ENCODE measurements at places on chromosomes 12 and 14.

GRCh38 chr12:124321040-124321481 lies 26.2 kb downstream of the RFLNA start:
- DNase-seq, result peak; percentile 26

DNA sequence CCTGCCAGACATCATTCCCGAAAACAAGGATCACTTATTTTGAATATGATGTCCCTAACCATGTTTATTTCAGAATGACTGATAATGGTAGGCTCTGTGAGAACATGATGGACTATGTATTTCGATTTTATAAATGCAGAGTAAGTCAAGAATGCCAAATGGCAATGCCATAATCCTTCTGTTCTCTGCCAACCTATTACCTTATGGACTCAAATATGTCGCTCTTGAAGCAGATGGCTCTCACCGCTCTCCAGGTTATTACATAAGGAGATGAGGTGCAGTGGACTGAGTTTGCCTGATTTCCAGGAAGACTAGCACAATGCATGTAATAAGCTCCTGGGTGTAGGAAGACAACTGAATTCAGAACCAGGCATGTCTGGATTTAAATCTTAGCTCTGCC lies 227.2 kb downstream of the BTG1 start:
- DNase-seq, result no peak

- no peak for DNase-seq
Measured at GRCh38 chr12:41433460-41433859, 245.3 kb downstream of the PDZRN4 start.

GRCh38 chr12:85390266-85390665 lies 110.2 kb downstream of the ALX1 start:
- DNase-seq, result no peak

- DNase-seq, result peak; percentile 41
Measured at GRCh38 chr14:41872931-41873685, 266.4 kb downstream of the LRFN5 start.

- DNase-seq, result no peak
Measured at GRCh38 chr14:83164591-83164990, 1630.9 kb upstream of the SEL1L start.

DNA sequence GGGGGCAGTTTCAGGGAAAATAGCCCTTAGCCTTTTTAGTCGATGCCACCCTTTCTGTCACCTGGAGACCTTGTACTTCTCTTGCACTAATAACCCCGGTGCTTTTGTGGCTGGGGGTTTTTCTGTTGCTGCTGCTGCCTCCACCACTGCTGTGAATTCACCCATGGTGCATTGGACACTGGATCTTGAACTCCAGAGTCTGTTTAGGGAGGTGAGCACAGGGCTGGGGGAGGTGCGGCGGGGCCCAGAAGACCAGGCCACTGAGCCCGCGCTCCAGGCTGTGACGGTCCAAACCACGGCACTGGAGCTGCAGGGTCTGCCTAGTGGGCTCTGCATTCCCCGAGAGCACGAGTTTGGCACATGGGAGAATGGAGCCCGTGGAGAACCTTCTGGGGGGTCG lies 100.6 kb downstream of the NINJ2 start:
- no peak for DNase-seq

DNA sequence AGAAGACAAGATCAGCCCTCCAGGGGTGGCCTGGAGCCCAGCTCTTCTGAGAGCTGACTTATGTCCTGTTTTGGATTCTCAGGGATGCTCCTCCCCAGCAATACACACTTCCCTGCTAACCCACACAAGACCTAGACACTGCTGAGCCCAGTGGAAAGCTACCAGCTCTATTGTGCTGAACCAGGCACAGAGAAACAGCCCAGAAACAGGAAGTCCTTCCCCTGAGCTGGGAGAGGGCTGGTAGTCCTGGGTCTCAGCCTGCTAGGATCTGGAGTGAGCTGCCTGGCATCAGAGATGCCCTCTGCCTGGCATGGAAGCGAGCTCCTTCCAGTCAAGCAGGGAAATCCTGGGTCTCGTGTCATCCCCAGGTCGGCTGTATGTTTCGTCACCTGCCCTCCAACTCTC lies 1.2 kb upstream of the LAG3 start:
- DNase-seq, result no peak

DNA sequence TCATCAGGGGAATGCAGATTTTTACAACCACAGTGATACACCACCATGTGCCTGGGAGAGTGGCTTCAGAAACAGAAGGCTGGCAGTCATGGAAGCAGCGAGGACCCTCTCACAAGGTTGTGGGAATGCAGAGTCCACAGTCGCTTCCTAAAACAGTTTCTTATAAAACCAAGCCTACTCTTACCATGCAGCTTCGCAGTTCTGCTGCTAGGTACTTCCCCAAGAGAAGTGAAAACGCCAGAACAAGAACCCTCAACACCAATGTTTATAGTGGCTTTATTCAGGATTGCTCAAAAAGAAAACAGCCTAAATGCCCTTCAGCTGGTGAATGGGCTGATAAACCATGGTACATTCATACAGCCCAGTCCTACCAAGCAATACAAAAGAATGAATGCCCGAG lies 87.2 kb downstream of the DDX51 start:
- no peak for DNase-seq

GRCh38 chr14:61238611-61239245 lies 42.4 kb downstream of the TMEM30B start:
- no peak for DNase-seq

GRCh38 chr12:43208627-43209026 lies 343.4 kb downstream of the ADAMTS20 start:
- DNase-seq, result peak; percentile 86

DNA sequence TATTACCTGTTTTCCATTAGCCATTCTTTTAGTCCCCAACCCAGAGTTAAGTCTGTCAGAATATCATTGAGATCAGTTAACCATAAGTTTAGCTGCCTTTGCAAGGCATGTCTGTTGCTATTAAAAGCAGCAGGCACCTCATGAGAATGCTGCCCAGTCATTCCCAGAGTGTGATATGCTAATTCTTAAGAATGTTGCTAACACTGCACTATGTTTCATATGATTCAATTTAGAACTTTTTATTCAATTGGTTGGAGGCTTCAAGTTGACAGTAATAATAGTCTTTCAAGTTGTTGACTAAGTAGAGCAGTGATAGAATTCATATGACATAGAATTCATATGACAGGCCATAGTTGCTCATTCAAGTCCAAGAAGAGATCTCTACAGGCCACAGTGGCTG lies 292.3 kb downstream of the FUT8 start:
- no peak for DNase-seq

DNA sequence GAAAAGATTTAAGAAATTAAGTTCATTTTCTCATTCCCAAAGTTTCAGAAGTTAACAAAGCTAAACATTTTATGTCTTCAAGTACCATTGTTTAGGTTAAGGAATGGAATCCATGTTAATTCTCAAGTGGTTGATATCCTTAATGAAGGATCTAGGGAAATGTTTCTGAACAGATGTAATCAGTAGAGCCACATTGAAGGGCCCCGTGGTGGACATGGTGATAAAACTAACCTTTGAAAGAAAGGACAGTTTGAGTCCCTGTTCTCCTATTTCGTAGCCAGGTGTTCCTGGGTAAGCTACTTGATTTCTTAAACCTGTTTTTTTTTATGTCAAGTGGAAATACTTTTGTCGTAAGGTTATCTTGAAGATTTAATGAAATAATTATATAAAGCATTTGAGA lies 4.6 kb downstream of the PPM1A start:
- no peak for DNase-seq

DNA sequence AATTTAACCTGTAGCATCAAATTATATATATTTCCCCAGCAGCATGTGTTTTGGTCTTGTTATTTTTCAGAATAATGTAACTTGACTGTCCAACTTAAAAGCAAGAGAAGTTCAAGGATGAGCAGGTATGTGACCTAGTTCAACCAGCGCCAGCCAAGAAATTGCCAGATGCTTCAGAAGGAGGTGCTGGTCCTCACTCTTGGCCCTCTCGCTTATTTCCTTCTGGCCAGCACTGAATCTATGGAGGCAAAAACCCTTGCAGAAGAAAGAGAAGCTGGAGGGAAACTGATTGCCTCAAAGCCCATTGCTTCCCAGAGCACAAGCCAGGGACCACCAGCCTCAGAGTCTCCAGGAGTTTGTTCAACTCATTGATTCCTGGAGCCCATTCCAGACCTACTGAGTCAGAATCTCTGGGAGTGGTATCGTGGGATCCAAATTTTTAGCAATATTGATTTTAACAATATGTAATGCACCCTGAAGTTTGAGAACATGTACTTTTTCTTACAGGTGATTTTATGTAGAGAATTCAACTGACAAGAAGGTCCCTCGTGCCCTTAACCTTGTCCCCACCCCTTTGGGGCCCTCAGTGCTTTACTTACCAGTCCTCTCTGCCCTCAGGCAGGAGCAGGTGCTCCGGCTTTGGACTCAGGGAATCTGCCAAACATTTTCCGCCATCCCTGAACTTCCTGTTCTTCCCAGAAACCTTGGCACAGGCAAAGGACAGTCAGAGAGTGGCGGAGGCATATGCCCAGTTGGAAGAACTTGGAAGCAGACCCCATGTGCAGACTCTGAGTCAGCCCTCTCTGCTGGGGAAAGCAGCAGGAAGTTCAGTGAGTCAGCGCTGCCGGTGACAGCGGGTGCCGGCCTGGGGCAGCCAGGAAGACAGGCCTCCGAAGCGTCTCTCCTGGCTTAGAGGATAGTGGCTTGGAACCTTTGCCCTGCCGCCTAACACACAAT lies 10.4 kb downstream of the BEST3 start:
- peak; percentile 83 for DNase-seq

DNA sequence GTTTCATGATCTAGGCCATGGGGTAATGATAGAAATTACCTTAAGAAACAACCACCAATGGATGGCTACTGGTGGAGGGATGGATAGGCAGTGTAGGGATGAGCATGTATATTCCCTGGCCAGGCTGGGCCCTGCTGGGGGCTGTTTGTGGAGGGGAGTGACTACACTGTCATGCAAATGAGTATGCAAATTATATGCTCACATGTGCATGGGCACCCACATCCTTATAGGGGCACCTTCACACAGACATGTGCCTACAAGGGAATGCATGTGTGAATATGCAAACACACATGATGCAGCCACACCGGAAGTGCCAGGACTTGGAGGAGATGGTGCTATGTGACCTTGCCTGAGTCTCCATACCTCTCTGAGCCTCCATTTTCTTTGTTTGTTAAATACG lies 39.7 kb upstream of the FAM222A start:
- no peak for DNase-seq

DNA sequence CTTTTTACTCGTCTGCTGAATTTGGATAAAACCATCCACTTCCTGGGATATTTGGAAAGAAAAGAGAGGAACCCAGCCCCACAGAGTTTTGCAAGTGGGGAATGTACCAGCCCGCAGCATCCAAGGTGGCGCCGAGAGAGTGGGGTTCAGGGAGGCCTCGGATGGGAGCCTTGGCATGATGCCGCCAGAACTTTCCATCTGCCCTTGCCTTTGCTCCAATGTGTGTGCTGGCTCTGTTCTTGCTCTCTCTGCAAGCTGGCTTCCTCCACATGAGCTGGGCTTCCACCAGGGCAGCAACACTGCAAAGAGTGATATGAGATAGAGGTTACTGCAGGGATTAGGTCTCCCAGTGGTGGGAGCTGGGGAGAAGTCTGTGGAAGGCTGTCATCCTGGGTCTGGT lies 6.6 kb upstream of the SERPINA12 start:
- DNase-seq, result no peak

DNA sequence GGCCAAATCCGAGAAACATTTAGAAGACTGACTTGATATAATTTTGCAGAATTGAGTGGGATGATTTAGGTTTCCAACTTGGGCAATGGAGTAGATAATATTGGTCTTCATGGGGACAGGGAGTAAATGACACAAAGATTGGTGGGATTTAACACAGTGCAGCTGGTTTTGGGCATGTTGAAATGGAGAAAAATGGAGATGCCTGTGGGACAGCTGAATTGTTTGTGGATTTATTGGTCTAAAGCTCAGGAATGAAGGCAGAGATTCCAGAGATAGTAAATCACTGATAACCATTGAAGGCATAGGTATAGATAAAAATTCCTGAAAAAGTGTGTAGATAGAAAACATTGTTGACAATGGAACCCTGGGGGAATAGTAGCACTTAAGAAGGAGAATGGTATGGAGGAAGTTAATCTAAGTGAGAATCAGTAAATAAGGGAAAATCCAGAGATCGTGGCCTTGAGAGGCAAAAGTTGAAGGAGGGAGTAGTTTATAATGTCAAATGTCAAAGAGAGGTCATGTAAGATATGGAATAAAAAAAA lies 120.9 kb upstream of the ATP2B1 start:
- DNase-seq, result no peak

DNA sequence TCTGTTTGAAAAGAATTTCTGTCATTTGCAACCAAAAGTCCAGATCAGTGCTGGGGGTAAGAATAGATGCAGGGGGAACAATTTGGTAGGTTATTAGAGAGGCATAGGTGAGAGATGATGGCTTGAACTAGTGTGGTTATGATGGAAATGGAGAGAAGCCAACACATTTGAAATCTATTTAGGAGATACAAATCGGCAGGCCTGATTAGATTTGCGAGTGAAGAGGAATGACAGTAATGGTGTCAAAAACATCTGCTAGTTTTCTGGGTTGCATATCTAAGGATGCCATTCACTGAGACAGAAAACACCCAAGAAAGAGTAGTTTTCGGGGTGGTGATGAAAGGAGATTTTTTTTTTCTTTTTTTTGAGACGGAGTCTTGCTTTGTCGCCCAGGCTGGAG lies 138.1 kb downstream of the LMNTD1 start:
- no peak for DNase-seq

DNA sequence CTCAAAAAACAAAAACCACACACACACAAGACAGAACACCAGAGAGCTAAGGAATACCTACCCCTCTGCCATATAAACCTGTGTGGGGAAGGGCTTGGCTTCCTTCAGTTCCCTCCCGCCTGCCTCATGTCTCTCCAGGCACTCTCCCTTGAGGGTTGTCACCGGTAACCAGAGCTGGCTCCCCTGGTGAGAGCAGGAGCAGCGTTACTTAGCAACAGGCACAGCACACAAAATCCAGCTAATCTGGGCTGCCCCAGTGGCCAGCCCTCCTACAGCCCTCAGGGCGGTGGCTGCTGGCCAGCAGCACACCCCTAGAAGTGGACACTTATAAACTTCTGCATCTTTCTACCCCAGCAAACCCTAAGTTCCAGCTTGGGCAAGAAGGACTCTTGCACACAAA lies 21.6 kb upstream of the NR4A1 start:
- DNase-seq, result peak; percentile 62

DNA sequence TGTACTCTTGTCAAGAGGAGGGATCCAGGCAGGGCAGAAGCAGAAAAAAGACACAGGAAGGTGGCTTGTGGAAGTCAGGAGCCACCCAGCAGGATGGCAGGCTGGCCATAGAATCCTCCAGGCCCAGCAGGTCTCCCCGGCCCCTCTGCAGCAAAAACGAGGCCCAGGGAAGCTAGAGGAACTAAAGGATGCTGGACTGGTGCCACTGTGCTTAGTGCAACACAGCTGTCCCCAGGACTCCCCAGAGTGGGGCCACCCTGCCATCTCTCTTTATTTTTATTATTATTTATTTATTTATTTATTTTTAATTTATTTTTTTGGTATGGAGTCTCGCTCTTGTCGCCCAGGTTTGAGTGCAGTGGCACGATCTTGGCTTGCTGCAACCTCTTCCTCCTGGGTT lies 54.1 kb downstream of the PITPNM2 start:
- DNase-seq, result no peak

- DNase-seq, result no peak
Measured at GRCh38 chr14:65351493-65352194, 60.9 kb upstream of the FUT8 start.

- DNase-seq, result no peak
Measured at GRCh38 chr14:76168531-76168930, 16.8 kb downstream of the GPATCH2L start.

GRCh38 chr14:95255013-95255412 lies 64.7 kb downstream of the CLMN start:
- DNase-seq, result no peak

- peak; percentile 50 for DNase-seq
Measured at GRCh38 chr14:52272375-52272774, 4.9 kb downstream of the PTGDR start.

Data from fibroblast of gingiva (primary cell).